ENCODE measurements at places on chromosomes 3 and 15.

DNA sequence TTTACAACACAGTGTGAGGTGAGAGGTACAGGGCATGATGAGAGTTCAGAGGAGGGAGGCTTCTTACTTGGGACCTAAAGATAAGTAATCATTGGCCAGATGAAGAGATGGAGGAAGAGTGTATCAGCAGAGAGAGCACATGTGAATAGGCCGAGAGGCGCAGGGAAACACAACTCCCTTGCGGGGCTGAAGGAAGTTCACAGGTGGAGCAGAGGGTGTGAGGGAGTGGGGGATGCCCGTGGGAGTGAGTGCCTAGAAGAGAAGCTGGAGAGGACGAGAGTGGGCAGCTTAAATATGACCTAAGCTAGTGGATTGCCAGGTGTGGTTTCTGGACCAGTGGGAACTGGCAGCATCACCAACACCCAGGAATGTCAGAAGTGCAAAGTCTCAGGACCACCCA lies 98.2 kb upstream of the TBC1D5 start:
- DNase-seq: no peak

DNA sequence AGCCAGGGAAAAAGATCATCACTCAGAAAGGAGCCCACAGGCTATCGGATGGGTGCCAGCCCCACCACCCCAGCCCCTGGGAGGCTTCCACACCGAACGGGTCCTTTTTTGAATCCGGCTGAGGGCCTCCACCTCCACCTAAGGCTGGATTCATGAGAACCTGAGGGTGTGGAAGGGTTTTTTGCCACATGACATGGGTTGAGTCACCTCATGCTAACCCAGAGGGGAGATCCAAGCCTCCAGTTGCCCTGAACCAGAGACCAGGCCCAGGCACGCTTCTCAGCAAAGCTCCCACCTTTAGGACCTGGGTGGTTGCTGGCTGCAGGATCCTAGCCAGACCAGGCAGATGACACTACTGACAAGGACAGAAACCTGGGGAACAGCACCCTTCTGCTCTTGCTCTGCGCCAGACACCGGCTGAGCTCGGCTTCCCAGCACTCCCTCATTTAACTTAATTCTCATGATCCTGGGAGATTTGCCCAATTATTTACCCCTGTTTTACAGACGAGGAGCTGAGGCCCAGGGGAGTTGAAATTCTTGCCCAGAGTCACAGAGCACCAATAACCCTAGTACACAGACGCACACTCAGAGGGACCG lies 25.6 kb downstream of the DUSP7 start:
- no peak for DNase-seq

DNA sequence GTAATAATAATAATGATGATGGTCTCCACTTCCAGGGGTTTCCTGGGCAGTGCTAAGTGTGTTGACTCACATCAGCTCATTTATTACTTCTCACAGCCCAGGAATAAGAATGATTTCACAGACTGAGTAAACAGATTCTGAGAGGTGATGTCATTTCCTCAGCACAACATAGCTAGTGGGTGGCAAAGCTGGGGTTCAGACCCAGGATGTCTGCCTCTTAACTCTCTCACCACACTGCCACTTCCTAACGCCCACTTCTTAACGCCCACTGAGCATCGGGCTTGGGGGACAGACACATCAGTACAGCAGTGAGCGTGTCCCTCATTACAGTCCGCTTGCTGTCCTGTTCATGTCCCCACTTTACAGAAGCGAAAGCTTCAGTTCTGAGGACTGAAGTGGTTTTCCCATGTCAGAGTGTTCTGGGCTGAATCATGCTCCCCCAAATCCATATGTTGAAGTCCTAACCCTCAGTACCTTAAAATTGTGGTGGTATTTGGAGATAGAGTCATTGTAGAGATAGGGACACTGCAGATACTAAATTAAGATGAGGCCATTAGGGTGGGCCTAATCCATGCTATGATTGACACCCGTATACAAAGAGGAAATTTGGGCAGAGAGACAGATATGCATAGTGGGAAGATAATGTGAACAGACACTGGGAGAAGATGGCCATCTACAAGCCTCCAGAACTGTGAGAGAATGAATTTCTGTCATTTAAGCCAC lies 68.0 kb downstream of the ATP2B2 start:
- no peak for DNase-seq

GRCh38 chr15:90540768-90541167 lies 11.0 kb downstream of the CRTC3 start:
- DNase-seq: no peak

- no peak for DNase-seq
These were observed 104.5 kb downstream of the MESD start for GRCh38 chr15:80885016-80885579.

DNA sequence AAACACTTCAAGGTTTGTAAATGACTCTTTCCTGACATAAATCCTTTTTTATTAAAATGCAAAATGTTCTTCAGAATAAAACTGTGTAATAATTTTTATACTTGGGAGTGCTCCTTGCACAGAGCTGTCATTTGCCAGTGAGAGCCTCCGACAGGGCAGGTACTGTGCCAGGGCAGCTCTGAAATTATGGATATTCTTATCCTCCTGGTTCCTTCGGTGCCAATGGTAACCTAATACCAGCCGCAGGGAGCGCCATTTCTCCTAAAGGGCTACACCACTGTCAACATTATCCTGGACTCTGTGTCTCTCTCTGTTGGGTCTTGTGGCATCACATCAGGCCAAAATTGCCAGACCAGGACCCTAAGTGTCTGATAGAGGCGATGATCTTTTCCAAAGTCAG lies 33.0 kb downstream of the CHDH start:
- no peak for DNase-seq

GRCh38 chr15:53448232-53449015 lies 311.0 kb downstream of the WDR72 start:
- DNase-seq: no peak

GRCh38 chr3:64612082-64612860 lies 75.5 kb downstream of the ADAMTS9 start:
- no peak for DNase-seq

GRCh38 chr3:122985539-122985938 lies 42.0 kb downstream of the SEMA5B start:
- DNase-seq: no peak

- DNase-seq: no peak
These were observed 34.8 kb downstream of the MCF2L2 start for GRCh38 chr3:183393625-183394024.

DNA sequence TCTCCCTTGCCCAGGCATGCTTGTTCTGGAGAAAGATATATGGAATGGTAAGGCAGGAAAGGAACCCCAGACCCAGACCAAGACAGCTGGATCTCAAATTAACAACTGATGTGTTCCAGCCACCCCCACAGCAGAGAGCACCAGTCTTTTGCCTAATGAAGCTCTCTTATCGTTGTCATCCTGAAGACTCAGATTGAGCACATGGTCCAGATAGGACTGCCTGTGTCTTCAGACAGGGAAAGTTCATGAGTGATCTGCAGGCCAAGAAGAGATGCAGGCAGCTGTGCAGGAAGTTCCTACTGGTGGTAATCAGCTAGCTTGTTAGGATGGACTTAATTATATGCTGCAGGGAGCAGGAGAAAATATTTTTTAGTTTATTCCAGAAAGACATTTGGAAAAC lies 53.3 kb downstream of the PPP2R3A start:
- no peak for DNase-seq

DNA sequence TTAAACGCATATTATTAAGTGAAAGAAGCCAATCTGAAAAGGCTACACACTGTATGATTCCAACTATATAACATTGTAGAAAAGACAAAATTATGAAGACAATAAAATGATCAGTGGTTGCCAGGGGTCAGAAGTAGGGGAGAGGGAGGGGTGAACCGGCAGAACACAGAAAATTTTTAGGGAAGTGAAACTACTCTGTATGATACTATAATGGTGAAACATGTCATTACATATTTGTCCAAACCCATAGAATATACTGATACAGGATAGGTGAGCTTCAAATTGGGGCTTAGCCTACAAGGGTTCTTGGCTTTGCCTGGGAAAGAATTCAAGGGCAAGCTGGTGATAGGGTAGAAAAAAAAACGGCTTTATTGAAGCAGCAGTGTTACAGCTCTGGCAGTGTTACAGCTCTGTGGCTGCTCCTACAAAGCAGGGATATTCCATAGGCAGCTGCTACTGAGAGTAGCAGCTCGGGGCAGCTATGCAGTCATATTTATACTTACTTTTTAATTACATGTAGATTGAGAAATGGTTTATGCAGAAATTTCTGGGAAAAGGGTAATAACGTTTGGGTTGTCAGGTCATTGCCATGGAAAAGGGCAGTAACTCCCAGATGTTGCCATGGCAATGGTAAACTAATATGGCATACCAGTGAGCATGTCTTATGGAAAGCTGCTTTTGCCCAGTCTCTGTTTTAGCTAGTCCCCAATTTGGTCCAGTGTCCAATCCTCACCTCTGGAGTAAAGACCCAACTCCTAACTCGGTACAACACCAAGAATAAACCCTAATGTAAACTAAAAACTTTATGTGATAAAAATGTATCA lies 125.1 kb upstream of the SLC25A36 start:
- DNase-seq: no peak

DNA sequence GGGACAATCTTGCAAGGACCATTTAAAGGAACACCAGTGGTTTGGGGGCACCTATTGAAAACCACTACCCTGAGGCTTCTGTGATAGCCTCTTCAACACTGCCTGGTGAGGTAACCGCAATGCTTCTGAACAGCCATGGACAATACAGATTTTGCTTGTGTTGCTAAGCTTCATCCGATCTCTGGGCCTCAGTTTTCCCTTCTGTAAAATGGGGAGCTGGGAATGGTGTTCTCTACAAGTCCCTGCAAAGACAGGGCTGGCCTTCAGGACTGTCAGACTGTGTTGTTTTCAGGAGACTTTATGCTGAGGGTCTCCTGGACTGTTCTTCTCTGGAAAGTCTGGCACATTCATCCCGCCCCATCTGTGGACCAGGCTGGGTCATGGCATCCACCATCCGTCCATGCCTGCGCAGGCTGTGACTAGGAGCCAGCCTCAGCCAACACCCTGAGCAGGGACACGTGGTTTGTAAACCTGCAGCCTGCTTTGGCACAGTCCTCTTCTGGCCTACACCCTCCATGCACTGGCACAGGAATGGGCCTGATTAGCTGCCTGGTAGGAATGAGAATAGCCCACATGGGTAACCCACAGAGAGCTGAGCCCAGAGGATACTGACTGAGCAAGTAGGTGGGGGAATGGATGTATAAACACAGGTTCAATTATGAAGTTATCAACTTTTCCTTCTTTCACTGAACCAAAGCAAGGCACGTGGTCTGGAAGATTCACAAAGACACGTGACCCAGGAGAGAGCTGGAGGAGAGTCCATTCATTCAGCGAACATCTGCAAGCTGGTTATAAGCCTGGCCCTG lies 55.3 kb downstream of the ROPN1B start:
- no peak for DNase-seq

- DNase-seq: no peak
These were observed 146.3 kb upstream of the CTDSPL start for GRCh38 chr3:37715358-37715757.

- DNase-seq: peak; percentile 6
These were observed 1082.2 kb downstream of the NAALADL2 start for GRCh38 chr3:175941352-175941751.

DNA sequence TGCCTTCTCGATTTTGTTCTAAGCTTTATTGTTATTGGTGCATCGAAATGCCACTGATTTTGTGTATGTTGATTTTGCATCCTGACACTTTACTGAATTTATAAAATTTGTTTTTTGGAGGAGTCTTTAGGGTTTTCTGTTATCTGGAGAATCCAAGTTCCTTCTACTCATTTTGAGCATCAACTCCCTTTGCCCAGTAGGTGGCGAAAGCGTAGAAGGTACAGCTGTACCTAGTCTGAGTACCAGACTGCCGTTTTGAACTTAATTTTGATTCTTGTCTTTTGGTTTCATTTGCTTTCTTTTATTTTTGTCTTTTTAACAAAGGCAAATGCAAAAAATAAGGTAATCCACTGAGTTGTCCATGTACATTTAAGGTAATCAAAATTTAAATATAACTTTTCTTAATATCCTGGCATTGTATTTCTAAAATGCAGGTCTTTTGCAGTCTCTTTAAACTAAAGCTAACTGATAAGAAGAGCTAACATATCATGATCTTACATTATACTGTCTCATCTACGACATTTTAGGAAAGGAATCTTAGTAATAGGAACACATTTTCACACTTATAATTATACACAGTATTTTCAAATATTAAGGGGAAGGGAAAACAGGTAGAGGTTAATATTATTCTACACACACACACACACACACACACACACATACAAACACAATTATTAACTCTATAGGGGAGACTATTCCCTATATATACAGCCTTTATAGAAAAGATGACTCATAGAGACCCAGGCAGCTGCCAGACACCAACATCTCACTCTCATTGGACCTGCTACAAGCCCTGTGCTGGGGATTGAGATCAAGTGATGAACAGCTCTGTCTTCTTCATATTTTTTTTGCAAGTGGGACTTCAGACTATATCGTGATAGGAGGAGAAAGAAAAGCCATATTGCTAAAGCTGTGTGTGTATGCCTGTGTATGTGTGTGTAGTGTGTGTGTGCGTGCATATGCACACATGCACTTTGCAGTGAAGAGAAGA lies 71.8 kb downstream of the SYNPR start:
- DNase-seq: peak; percentile 11

- no peak for DNase-seq
These were observed 19.0 kb upstream of the DIPK2A start for GRCh38 chr3:143952569-143953072.

- DNase-seq: no peak
These were observed 16.1 kb upstream of the RTP3 start for GRCh38 chr3:46481636-46482035.

- DNase-seq: no peak
These were observed 6.5 kb upstream of the VPS8 start for GRCh38 chr3:184805351-184806038.

DNA sequence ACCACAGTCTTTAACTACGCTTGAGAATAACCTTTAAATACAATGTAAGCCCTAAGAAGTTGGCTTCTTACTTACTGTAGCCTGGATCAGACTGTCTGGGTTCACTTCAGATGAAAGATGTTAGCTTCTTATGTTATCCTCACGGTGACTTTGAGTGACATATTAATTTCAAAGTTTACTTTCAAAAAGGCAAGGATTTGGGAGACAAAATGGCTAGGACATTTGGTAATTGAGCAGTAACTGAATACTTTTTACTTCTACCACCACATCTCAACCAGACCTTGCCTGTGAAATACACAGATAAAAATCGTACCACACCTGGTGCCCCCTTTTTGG lies 36.0 kb upstream of the BNIP2 start:
- no peak for DNase-seq

GRCh38 chr3:145457825-145458552 lies 703.0 kb downstream of the PLOD2 start:
- no peak for DNase-seq

DNA sequence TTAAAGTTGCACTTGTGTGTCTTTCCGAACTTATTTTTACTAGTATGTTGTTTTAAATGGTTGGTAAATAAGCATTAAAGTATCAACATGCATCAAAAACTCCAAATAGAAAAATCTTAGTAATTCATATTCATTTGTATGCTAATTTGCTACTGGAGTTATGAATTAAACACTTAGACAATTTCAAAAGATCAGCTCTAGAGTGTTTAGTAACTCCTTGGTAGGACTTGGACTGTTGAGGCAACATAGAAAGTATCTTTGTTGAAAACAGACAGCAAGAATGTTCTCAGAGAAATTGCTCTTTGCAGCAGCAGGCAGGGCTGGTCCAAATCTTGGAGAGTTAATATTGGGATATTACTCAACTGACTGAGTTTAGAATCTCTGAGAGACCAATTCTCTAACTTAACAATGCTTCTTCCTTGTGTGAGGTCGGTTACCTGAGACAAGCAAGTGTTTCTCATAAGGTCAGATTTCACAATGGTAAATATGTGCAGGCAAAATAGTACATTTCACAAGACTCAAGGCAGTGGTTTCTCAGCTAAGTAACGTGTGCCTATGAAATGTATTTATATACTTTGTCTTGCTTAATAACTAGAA lies 147.8 kb upstream of the IL12A start:
- DNase-seq: no peak

- peak; percentile 52 for DNase-seq
These were observed 203.7 kb downstream of the SLC9A9 start for GRCh38 chr3:143644370-143645089.
